H1 (cell line): ENCODE measurements at places on chromosomes 1 and 21.

DNA sequence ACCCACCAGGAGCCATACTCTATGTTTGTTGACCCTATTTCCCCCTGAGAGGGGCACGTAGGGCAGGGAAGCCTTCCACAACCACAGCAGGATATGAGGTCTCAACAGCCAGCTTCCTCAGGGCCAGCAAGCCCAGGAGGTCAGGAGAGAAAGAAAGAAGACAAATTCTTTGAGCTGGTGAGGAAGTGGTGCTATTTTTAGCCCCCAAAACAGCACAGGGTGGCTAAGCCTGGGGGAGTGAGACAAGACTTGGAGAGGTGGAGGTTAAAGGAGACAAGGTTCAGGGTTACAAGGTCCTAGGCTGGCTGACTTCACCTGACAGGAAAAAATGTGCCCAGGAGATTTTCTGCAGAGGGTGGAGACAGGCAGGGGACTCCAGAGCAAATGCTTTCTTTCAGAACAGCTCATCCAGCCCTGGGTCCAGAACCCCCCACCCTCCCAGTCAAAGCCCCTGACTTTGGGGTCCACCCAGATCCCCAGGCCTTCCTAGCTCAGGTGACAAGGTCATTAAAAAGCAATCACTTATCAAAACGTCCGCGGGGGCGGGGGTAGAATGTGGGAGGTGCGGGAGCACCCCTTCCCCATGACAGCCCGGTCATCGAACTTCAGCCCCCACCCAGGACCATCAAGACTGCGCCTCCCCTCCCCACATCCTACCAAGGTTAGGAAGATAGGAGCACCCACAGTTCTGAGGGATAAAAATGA, 1.3 kb downstream of the SV2A start:
- DNase-seq: no peak

GRCh38 chr1:119735217-119735616, 23.5 kb downstream of the PHGDH start:
- DNase-seq: no peak

GRCh38 chr1:217482356-217483102, 148.4 kb downstream of the GPATCH2 start:
- no peak for DNase-seq

DNA sequence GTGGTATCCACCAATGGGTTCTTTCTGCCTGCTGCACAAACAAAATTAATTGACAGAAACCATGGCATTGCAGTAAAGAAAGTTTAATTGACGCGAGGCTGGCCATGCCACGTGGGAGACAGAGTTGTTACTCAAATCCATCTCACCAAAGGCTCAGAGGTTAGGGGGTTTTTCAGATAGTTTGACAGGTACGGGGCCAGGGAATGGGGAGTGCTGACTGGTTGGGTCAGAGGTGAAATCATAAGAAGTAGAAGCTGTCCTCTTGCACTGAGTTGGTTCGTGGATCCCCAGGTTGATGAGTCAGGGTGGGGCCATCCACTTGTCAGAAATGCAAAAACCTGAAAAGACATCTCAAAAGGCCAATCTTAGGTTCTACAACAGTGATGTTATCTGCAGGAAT, 941 bp upstream of the TBCE start:
- DNase-seq: no peak
